ENCODE measurements at places on chromosomes 3 and 15.

GRCh38 chr15:61090386-61091288 is 138.5 kb downstream of the RORA start:
- DNase-seq: no peak

- no peak for DNase-seq
Observed at GRCh38 chr3:62955126-62955525, 79.9 kb upstream of the CADPS start.

- DNase-seq: no peak
Observed at GRCh38 chr3:22451501-22451900, 700.5 kb upstream of the ZNF385D start.

- DNase-seq: no peak
Observed at GRCh38 chr15:40054605-40054854, 15.5 kb upstream of the SRP14 start.

GRCh38 chr3:38101811-38102443 is 35.0 kb downstream of the ACAA1 start:
- no peak for DNase-seq

DNA sequence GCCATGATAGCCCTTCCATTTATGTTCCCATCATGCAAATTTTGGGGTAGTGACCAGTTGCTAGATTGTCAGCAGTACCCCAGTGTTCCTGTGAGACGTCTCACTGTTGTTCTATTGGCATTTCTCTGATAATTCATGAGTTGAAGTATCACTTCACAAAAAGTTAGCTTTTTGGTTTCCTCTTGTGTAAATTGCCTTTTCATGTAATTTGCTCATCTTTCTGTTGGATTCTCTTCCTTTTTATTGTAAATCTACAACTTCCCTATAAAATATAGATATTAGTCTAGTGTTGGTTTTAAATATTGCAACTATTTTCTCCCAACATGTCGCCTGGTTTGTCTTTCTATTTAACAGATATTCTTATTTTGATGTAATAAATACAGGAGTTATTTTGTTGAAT is 7.5 kb upstream of the A4GNT start:
- no peak for DNase-seq

DNA sequence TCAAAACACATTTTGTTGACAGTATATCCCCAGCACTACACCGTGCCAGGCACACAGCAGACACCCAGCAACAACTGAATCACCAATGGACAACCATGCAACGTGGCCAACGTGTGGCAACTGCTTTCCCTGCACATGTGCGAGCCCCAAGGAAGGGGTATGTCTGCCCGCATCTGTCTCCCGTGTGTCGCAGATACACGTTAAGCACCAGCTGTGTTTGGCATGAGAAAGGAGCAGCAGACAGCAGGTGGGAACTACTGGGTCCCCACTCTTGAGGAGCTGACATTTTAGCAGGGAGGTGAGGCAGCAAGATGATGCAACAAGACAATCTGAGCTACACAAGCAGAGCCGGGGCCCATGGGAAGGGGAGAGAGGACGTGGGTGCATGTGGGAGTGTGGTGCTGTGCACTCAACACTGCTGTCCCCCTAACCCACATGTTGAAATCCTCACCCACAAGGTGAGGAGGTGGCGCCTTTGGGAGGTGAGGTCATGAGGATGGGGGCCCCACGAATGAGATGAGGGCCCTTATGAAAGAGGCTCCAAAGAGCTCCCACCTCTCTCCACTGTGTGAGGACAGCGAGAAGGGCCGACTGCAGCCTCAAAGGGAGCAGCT is 56.2 kb downstream of the ROPN1B start:
- DNase-seq: no peak

DNA sequence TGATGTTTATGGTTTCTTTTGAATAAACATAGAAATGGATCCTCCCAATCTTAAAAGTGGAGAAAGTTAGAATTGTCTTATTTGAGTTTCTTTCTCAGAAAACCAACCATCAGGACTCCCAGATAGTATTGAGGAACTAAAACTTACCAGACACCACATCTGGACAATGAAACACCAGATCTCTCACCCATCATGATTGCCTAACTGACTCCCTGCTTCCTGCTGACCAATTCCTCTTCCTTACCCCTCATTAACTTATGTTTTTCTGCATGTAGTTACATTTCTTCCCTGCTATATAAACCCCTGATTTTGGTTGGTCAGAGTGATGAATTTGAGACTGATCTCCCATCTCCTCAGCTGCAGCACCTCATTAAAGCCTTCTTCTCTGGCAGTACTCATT is 242.0 kb upstream of the SETMAR start:
- DNase-seq: no peak

DNA sequence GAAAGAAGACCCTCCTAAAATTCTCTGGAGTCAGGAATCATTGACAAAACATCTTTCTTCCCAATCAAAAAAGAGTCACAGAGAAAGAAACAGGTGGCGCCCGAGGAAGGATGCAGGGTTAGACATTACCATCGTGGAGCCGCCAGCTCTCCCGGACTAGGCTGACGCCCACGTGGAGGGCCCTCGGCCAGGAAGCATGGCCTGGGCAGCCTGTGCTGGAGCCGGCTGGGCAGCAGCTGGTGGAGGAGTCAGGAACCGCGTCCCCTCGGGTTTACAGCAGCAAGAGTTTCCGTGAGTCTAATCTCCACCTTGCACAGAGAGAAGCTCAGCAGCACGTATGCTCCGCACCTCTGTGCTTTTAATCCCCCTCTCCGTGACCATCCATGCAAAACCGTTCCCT is 533.7 kb upstream of the ATP11B start:
- no peak for DNase-seq

GRCh38 chr15:73927476-73928240 is 1.4 kb downstream of the LOXL1 start:
- DNase-seq: peak; percentile 69

DNA sequence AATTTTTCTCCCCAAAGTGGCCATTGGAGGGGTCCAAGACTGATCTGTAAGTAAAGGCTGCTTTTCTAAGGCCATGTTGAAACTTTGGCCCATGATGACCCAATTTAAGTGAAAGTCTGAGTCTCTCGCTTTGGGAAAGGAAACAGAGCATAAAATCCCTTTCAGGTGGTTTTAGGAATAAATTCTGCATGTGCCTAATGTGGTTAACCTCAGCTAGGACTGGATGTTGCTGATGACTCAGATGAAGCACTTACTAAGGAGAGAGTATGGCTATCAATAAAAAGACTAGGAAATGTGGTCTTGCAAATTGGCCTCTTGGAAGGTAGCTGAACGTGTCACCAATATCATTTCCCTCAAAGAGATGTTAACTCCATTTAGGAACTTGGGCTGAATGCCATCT is 458.5 kb downstream of the AGBL1 start:
- DNase-seq: no peak

DNA sequence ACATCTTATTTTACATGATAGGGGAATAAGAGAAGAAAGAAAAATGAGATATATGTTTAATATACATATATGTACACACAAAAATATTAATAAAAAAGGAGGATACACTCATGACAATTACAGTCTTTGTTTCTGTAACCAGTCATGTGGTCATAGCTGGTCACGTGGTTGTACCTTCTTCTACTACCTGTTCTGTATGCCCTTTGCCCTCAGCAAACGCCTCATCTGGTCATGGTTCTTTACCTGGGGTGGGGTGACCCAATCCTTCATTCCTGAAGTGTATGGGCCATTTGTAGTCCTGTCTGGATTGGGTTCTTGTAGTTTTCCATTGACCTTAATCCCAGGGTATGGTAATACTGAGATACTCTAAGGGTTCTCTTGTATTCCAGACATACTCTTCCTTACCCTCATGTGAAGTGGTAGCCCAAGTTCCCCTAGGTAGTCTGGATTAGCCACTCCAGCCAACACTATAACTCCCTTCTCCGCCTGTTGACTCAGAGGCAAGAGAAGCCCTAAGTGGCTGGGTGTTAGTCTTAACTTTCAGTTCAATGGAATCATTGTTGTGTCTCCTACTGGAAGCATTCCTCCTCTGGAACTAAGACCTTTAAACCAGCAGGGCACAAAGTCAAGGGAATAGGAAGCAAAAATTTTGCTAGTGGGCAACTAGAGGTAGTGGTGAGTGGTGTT is 47.3 kb upstream of the FAM3D start:
- no peak for DNase-seq

- DNase-seq: no peak
Observed at GRCh38 chr3:139187648-139188047, 143.0 kb upstream of the PRR23C start.

GRCh38 chr3:184503647-184504046 is 57.9 kb upstream of the EPHB3 start:
- no peak for DNase-seq

GRCh38 chr3:106566277-106566676 is 697.5 kb upstream of the CBLB start:
- DNase-seq: no peak

GRCh38 chr3:155382396-155383042 is 89.0 kb upstream of the STRIT1 start:
- DNase-seq: no peak

DNA sequence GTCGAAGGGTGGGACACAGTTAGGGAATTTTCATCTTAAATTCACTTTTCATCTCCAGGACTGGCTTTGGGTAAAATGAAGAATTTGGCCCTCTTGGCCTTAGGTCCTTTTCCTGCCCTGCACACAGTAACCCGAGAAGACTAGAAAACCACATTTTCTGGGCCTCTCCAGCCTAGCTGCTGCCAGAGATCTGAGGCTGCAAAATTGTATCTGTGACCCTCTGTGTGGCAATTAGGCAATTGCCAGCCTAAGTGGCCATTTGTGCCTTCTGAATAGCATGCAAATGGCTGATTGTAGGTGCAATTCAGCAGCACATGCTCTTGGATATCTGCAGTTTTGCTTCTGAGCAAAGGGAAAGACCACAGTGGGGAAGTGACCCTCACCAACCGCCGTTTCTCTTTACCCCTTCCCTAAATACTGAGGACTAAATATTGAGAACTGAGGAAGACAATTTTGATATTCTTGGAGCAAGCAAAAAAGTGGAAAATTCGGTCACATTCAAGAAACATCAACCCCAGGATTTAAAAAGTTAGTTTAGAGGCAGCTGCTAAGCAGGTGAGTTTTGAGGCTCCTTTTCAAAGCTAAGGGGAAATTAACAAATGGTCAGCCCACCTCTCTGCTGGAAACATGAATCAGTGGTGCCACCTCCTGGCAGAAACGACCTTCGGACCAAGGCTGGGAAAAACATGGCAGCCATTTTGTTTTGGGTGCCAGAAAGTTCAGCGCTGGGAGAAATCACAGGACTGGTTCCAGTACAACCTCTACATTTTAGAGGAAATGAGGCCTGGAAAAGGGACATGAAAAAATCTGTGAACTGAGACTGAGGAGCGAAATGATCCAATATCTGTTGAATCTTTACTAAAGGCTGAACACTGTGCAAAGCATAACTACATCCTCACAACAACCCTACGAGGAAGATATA is 56.6 kb upstream of the PRTG start:
- no peak for DNase-seq

Data from stimulated activated CD4-positive, alpha-beta T cell treated with anti-CD3 and anti-CD28 coated beads, Interleukin-2, amount 100 ng/mL, for 4 hours (primary cell).